ENCODE measurements at places on chromosomes 5 and 9.

- DNase-seq = no peak
- H3K4me1 ChIP-seq = no peaks in the 10 kb centered on the region
- no peak overlapping the region for H3K4me3 ChIP-seq
- no peak overlapping the region for H3K27ac ChIP-seq
These were observed 21.5 kb downstream of the SKP2 start for GRCh38 chr5:36173426-36173825.

DNA sequence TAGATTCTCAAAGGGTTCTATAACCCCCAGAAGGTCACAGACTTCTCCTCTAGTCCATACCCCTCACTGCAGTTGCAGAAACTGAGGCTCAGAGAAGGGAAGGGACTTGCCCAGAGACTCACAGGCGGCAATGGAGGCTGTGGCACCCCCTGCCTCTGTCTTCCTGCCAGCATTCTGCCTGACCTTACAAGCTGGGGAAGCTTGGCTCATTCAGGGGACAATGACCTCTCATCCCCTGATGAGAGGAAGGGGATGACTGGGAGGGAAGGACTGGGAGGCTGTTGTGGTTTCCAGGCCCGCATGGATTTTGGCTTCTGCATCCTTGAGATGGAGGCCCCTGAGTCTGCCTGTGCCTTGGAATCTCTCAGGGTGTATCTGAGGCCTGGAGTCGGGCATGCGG, 897 bp downstream of the NDST1 start:
- H3K27me3 ChIP-seq = no peaks in the 10 kb centered on the region
- DNase-seq = no peak
- H3K27ac ChIP-seq = no peak overlapping the region
- H3K4me3 ChIP-seq = no peak overlapping the region
- H3K36me3 ChIP-seq = no peaks in the 10 kb centered on the region

GRCh38 chr9:92764381-92764987, at the start of gene BICD2:
TSS of gene BICD2 (minus strand) at chr9:92764833. CDS start at chr9:92764744, 89 bp downstream.
- H3K27ac ChIP-seq = peak within 1 kb of the TSS; percentile 91
- no peaks in the 10 kb centered on the region for H3K27me3 ChIP-seq

GRCh38 chr5:142811866-142812557, 41.8 kb downstream of the ARHGAP26 start:
- H3K27me3 ChIP-seq = no peaks in the 10 kb centered on the region
- H3K4me1 ChIP-seq = peaks cover 37% of the 10 kb centered on the region
- H3K4me3 ChIP-seq = no peak overlapping the region
- no peak for DNase-seq

DNA sequence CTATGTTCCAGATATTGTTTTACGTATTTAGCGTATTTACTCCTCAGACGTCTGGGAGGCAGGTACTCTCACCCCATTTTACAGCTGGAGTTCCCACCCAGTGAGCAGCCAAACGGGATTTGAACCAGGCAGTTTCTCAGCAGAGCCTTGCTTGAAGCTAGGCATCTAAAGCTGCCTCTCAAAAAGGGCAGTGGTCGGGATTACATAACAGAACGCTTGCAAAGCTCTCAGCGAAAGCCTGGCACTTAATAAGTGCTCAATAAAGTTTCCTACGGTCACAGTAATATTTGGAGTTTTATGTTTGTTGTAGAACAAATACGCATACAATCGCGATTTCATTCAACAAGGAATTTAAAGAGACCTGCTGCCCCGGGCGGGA, 286 bp upstream of the BSPRY start:
- H3K4me1 ChIP-seq = peaks cover 32% of the 10 kb centered on the region
- H3K27me3 ChIP-seq = peaks cover 3% of the 10 kb centered on the region
- no peak for DNase-seq
- no peak overlapping the region for H3K27ac ChIP-seq
- H3K4me3 ChIP-seq = no peak overlapping the region

DNA sequence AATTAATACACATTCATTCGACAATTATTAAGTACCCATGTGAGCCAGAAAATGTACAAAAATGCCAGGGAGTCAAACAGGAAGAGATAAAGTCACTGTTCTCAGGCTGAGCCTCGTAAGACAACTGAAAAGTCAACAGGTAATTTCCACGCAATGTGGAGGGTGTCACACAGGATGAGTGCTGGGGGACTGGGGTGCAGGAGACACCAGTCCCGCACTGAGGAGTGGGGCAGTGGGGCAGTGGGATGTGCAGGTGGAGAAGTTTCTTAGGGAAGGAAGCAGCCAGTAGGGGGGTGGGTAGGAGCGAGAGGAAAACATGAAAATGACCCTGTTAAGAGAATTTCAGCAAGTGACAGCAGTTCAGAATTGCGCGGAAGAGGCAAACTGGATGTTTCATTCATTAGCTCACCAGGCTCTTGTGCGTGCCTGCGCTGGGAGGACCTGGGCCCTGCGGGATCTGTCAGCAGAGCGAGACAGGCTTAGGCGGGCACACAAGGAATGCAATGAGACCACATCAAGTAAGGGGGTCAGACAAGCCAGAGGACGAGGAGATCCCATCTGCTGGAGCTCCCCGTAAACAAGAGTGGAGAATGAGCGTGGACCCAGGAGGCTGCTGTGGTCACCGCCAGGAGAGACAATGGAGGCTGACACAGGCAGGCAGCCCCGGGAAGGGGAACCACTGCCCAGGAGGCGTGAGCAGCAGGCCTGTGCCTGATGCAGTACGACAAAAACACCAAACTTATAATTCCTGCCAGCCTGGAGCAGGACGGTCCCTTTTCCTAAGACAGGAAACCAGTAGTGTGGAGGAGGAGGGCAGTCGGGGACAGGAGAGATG, 21.0 kb downstream of the CAMSAP1 start:
- peaks cover 43% of the 10 kb centered on the region for H3K4me1 ChIP-seq
- H3K27ac ChIP-seq = no peak overlapping the region
- H3K36me3 ChIP-seq = peaks cover 2% of the 10 kb centered on the region
- DNase-seq = no peak
- H3K4me3 ChIP-seq = no peak overlapping the region

GRCh38 chr9:94760660-94761059, 34.2 kb downstream of the AOPEP start:
- H3K4me1 ChIP-seq = no peaks in the 10 kb centered on the region
- no peak overlapping the region for H3K4me3 ChIP-seq
- DNase-seq = no peak
- no peaks in the 10 kb centered on the region for H3K36me3 ChIP-seq
- no peak overlapping the region for H3K27ac ChIP-seq
- no peaks in the 10 kb centered on the region for H3K27me3 ChIP-seq
